ENCODE measurements at places on chromosomes 1 and 21.

- no peak for DNase-seq
These were observed 48.5 kb upstream of the PBX1 start for GRCh38 chr1:164510435-164510834.

DNA sequence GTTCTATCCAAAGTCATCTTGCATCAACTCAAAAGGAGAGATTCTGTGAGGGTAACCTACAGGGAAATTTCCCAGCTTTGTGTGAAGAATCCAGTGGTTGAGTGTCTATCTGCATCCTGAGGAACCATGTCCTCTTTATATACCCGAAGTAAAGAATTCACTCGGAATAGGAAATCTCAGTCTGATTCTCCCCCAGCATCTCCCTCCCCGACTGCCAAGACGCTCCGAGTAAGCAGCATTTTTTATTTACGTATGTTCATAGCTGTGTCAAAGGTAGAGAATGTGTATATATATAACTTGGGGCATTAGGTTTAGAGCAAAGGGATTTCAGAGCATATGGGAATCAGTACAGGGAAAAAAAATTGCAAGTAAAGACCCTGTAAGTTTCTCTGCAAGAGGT is 170.2 kb downstream of the SYT2 start:
- DNase-seq: no peak

DNA sequence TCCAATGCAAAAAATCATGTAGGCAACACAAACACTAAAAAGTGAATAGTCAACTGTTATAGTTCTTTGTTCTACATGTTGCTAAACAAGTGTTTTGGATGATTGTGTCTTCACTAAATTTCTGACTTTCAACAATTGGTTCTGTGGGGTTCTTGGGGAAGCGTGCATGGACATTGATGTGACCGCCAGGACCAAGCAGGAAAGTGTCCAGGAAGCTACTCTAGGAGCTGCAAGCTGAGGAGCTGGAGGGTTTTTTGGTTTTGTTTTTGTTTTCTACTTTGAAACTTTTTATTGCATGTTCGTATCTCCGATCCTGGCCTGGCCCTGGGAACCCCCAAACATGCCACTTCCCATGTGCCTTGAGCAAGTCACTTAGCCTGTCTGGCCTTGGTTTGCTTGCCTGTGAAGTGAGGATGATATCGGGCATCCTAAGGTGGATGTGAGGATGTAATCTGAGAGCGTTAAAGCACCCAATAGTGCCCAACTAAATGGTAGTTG is 8.0 kb downstream of the TMPRSS3 start:
- DNase-seq: no peak

DNA sequence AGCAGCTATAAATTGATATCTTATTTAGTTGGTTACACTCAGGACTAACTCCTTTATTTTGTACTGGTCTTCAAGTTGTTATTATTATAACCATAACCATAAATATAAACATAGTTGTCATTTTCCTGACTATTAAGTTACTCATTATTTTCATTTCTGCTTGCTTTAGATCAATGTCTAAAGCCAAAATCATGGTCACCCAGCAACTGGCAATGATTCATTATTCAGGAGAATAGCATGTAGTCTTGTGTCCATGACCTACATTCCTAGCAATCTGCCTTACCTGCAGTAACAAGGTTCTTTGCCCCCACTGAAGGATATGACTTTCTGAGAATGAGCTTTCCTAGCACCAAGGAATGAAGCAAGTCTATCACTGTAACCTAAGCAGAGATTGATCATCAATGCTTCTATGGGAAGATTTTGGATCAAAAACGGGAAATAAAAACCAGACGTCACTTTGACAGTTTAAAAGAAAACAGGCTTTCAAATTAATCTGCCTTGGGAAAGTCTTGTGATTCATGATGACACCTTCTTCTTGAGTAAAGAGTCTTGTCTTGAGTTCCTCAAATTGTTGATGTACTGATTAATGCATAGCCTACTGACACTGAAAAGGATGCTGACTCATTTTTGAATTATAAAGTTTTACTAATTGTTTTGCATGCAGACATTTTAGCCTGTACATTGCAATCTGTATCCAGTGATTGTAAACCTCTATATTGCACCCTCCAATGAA is 203.3 kb upstream of the IVNS1ABP start:
- no peak for DNase-seq

GRCh38 chr1:1322952-1323351 is 1.5 kb downstream of the INTS11 start:
- DNase-seq: no peak

- no peak for DNase-seq
These were observed 27.7 kb downstream of the TNR start for GRCh38 chr1:175715742-175716141.

DNA sequence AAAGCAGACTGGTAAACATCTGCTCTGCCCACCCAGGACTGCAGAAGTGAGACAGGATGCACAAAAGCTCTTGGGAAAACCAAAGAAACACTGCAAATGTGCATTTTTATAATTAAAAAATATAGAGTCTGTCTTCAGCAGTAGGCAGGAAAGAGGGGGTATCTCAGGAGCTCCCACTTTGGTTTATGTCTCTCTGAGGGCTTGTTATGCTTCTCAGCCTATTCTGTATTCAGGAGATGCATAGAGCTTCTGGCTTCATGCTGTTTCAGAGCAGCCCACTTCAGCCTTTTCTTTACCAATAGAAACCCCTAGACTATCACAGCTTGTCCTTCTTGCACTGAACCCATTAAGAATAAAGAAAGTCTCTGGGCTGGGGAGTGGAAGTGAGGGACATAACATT is 148.0 kb downstream of the ROR1 start:
- no peak for DNase-seq

GRCh38 chr1:67745875-67746698 is 61.1 kb downstream of the GADD45A start:
- DNase-seq: no peak

DNA sequence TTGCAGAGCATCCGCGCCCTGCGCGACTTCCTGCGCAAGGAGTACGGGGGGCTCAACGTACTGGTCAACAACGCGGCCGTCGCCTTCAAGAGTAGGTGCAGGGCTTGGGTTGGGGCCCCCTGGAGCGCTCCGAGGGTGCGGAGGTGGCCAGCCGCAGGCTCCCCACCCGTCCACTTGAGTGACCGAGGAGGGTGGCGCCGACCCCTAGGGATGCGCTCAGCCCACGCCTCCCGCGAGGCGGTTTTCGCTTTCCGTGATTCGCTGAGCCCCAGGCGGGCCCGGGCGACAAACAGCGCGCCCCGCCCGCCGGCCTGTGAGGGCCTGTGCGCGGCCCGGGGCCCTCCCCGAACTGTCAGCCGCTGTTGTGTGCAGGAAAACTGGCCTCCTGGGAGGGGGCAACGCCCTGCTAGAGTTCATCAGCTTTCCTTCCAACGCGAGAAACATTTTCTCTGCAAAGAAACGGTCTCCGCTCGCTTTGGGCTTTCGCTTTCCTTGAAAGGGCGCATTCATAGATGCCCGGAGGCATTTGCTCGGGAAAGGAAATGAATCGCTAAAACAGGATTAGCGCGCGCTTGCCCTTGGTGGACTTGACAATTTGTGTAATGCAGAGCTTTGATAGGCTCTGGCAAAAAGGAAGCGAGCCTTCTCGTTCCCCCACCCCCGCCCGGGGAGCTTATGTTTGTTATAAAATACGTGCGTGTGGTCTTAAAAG is 668 bp downstream of the CBR3 start:
- peak; percentile 62 for DNase-seq

DNA sequence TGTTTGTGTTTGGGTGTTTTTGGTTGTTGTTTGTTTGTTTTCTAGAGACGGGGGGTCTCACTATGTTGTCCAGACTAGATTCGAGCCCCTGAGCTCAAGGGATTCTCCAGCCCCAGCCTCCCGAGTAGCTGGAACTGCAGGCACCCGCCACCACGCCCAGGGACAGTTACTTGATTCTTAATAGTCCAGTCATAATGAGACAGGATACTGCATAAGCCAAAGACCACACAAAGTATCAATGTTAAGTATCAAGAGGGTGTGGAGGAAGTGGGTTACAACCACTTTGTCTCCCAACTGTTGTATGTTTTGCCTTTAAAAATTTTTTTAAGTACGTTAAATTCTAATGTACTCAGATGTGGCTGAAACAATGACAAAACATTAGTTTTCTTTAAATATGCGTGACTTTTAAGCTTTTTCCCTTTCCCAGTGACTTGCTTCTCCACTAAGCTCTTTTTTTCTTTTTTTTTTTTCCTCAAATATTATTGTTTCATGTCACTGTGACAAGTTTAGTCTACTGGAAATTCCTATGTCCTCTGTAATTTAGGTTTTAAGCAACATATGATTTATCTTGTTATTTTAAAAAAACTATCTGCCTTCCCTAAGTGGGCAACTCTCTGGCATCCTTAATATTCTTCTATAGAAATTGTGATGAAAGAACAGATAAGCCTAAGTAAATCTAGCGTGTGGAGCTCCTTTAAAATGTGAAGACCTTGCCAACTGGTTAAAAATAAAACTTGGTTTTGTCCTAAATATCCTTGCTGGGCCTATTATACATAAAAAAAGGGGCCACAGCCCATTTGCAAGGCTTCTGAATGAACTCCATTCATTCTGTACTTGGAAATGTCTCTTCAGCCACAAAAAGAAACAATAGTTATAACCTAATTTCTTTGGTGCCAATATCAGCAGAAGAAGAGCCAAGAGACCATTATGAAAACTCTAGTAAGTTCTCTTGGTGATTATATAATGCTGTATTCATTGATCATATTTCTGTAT is 56.2 kb upstream of the DPH5 start:
- no peak for DNase-seq

DNA sequence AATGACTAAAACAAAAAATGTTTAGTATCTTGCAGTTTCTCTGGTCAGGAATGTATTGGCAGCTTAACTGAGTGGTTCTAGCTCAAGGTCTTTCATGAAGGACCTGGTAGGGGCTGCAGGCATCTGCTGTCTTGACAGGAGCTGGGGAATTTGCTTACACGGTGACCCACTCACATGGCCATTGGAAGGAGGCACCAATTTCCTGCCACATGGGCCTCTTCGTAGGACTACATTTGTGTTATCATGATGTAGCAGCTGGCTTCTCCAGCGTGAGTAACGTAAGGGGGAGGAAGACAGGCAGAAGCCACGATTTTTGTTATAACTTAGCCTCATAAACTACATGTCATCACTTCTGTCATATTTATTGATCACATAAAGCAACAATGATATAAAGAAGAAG is 376.3 kb downstream of the AMY1C start:
- no peak for DNase-seq
